HAP-1 (cell line): ENCODE measurements at places on chromosomes 2 and 18.

DNA sequence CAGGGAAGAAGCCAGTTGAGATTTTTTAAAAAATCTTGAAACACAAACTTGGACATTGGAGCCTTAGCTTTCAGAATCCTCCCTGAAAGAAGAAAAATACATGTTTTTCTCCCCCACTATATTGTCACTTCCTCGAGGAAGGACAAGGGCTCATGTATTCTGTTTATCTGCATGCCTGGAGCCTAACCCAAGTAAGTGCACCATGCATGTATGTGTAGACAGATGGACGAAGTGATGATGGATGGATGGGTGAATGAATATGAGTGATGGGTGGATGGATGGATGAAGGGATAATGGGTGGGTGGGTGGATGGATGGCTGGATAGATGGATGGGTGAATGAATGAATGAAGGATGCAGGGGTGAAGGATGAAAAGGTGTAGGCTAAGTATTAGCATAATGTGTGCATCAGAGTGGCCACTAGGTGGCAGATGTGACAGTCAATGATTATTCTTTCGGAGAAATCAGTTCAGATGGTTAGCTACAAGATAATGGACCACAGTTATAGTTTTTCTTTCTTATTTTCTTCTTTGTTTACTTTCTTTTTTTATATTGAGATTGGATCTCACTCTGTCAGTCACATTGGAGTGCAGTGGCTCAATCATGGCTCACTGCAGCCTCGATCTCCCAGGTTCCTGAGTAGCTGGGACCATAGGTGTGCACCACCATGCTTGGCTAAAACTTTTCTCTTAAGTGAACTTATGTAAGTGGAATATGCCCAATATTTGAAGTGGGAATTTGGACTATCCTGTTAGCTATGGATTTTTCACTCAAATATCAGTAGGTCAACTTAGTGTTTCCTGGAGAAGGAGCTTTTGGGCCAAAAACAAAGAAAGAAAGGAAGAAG is 18.5 kb upstream of the CCDC93 start:
- DNase-seq: peak; percentile 43

DNA sequence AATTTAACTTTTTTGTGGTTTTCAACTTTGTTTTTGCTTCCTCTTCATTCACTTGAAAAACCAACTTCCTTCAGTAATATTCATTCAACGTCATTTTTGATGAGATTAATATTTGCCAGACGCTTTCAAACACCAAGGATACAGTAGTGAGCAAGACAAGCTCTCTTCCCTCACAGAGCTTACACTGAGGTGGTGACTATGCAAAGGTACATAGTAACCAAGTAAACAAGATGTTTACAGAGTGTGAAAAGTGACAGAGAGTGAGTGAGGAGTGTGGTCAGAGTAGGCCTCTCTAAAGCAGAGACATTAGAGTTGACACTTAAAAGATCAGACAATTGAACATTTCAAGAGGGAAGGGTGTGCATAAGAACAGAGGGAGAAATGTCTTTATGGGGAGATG is 155.5 kb downstream of the TMEM247 start:
- DNase-seq: no peak

- DNase-seq: no peak
Measured at GRCh38 chr2:131143803-131144202, 38.7 kb downstream of the PLEKHB2 start.

GRCh38 chr18:63619661-63620060 is 24.4 kb downstream of the SERPINB4 start:
- DNase-seq: no peak

DNA sequence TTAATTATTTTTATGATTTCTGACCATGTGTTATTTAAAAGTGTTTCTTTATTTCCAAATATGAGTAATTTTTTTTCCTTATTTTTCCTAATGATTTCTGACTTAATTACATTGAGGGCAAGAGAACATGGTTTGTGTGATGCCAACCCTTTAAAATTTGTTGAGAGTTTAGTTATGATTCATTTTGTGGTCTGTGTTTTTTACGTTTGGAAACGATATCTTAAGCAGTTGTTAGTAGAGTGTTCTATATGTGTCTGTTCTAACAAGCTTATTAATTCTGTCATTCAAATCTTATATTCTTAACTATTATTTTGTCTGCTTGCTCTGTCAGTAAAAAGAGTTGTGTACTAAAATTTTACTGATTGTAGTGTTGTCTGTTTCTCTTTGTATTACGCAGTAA is 15.0 kb downstream of the NAB1 start:
- DNase-seq: no peak

DNA sequence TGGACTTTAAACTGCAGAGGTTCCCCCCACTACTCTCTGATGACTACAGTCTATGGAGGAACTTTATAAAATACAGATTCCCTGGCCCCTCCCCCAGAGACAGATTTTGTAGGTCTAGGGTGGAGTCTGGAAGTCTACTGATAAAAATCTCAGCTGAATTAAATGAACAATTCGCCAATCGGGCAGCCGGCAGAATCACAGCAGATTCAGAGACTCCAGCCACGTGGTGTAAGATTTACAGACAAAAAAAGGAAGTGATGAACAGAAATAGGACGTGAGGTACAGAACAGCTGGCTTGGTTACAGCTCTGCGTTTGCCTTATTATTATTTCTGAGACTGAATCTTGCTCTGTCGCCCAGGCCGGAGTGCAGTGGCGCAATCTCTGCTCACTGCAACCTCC is 21.4 kb upstream of the MTA3 start:
- DNase-seq: peak; percentile 86

GRCh38 chr2:68231061-68231372 is 21.3 kb downstream of the PPP3R1 start:
- no peak for DNase-seq

DNA sequence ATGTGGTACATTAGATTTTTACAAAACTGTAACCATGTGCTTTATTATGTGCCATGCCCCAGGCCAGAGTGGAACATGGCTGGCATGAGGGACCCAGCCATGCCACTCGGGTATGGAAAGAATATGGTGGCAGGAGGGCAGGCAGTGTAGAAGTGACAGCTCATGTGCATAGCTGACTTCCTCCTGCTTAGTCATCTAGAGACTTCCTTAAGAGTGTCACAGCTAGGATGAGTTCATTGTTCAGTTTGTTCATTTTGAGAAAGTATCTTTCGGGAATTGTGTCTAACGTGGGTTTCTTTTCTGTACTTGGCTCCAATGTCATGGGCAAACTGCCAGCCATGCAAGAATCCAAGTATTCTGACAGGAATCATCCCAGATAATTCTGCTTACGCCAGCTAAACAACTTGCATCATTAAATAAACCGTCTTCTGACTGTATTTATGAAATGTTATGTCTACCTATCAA is 94.3 kb upstream of the ITGB6 start:
- no peak for DNase-seq

- no peak for DNase-seq
Measured at GRCh38 chr2:105237045-105237765, 4.3 kb upstream of the GPR45 start.

DNA sequence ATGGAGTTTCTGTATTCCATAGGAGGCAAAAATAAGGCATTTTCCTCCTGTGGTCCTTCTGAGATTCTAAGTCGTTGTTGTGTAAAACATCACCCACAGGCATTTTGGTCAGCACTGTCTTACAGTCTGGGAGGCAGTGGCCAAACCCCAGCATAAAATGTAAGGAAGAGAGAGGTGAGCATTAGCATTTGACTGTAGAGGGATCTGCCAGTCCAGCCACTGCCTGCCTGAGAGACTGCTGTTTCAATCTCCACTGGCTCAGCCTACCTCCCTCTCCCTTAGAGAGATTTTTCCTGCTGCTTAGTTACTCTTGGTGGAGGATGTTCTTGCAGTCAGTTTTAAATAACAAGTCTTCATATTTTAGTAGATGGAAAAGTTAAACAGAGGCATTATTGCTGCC is 77.0 kb downstream of the ARHGEF33 start:
- no peak for DNase-seq
